ENCODE measurements at places on chromosomes 3 and 15.

DNA sequence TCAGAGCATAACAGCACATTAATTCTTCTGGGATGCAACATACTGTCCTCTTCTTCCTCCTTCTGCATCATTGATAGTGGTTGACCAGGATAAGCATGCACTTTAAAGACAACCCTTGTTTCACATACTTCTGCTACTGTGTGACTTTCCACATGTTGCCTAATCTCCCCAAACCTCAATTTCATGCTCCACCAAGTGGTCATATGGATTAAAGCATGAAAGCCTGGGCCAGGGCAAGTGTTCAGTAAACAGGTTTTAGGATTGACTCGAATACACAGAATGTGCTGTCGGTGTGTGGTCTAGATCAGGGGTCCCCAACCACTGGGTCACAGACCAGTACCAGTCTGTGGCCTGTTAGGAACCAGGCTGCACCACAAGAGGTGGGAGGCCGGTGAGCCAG is 22.5 kb upstream of the BFSP2 start:
- no peak for DNase-seq

- no peak for DNase-seq
Observed at GRCh38 chr3:186839874-186840641, 2.5 kb upstream of the ADIPOQ start.

DNA sequence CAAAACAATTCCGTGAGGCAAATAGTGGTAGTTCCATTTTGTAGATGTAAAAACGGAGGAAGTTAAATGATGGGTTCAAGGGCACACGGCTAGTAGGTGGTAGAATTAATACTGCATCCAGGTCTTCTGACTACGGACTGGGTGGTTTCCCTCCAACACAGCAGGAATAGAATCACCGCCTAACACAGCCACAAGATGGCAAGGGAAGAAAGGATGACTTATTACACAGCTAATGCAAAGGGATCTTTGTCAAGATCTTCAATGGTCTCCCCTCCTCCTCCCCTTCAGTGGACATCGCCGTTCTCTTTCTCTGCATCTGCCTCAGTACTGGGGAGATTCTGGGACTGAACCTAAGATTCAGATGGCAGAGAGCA is 524 bp upstream of the TOPBP1 start:
- DNase-seq: no peak

DNA sequence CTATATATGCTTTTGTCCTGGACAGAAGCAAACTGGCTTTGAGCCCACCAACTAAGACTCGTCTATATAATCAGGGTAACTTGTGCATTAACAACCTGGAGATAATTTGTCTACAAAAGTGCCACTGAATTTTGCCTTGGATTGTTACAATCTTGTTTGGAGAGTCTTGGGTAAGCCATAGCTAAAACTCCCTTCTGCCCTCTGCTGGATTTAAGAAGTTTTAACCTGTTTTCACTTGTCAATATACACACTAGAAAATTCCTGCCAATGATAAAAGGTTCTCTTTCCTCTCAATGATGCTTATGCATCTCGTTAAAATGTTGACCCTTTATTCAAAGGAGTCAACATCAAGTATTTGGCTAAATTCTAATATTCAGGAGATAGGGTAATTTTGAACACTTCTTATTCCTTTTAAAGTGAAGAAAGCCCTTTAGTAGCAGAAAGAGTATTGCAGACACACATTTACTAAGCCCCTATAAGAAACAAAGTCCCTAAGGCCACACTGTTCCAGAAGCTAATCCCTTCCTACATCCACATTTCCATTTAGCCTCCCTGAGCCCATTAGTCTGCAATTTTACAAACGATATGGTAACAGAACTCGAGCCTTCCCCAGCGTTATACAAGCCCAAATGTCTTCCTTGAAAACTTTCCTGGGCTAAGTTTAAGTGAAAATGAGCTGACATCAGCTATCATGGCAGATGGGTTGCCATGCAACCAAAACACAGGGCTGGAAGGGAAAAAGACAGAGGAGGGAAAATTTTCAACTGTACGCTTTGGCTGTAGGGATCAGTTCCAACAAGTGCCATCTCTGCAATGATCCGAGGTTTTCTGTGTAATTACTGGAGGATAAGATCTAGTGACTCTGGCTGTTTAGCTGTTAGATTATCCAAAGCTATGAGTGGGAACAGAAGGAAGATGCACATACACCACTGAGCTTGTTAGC is 75.9 kb upstream of the FGF12 start:
- no peak for DNase-seq

GRCh38 chr3:152591515-152591914 is 243.4 kb upstream of the P2RY1 start:
- no peak for DNase-seq

DNA sequence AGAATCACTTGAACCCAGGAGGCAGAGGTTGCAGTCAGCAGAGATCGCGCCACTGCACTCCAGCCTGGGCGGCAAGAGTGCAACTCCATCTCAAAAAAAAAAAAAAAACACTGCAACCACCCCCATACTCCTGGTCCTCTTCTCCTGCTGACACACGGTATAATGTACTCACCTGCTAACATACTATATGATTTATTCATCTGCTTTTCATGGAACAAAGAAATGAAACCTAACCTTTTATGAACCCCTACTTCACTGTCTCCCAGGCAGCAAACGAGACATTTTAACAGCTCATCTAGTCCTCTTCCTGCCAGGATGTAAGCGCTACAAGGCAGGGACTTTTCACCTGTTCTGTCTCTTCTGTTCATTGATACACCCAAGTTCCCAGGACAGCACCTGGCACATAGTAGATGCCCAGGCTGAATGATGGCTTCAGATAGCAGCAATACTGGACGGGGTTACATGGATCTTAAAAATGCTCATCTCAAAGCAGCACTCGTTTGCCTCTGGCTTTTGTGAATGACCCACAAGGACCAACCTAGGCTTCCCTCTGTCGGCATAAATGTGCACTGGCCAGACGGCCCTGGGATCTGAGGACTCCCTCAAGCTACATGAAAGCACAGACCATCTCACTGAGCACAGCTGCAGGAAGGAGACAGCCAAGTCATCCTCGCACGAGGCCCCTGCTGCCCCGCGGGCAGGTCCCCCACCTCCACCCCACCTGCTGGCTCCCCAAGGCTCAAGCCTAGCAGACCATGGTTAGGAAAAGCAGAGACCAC is 20.3 kb downstream of the XXYLT1 start:
- peak; percentile 92 for DNase-seq

DNA sequence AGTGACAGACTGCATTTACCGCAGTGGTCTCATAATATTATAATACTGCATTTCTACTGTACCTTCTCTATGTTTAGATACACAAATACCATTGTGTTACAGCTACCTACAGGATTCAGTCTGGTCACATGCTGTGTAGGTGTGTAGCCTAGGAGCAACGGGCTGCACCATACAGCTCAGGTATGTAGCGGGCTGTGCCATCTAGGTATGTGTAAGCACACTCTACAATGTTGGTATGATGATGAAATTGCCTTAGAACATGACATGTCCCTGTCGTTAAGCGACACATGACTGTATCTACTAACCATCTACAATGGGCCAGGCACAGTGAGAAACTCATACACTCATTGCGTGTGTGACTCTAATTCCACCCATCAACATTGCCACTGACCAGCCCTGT is 85.5 kb upstream of the SEC13 start:
- DNase-seq: no peak

DNA sequence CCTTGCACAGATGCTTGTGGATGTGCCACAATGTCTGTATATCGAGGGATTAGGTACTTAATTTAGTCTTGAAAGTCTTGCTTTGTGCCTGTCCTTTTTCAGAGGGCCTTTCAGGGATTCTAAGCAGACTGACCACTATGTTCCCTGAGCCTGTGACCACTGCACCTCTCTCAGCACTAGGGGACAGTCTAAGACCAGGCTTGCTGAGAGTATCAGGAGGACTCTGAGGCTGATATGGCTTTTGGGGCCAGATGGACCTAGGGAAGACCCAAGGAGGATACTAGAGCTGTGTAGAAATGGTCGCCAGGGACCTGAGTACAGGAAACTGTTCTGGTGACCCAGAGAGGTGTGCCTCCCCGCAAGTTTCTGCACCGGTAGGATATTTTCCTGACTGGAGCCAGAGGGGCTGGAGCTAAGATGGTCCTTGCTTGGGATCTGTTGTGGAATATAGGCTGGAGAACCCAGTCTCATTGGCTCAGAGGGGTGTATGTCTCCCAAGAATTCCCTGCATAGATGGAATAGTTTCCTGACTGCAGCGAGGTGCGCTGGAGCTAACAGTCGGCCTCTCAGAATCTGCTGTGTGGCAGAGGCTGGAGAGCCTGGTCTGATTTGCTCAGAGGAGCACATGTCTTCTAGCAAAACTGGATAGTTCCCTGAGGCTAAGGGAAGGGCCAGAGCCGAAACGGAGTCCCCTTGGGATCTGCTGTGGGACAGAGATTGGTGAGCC is 213.2 kb upstream of the DCBLD2 start:
- no peak for DNase-seq

DNA sequence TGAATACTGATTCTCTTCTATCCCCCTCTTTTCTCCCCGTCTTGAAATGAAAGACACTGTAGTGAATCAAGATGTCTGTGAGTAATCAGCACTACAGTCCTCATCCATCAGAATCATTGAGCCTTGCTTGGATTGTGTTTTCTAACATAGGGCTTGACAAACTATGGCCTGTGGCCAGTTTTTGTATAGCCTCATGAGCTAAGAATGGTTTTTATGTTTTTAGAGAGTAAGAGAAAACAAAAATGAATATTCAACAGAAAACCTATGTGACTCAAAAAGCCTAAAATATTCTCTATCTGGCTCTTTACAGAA is 55.2 kb downstream of the PPM1L start:
- no peak for DNase-seq

DNA sequence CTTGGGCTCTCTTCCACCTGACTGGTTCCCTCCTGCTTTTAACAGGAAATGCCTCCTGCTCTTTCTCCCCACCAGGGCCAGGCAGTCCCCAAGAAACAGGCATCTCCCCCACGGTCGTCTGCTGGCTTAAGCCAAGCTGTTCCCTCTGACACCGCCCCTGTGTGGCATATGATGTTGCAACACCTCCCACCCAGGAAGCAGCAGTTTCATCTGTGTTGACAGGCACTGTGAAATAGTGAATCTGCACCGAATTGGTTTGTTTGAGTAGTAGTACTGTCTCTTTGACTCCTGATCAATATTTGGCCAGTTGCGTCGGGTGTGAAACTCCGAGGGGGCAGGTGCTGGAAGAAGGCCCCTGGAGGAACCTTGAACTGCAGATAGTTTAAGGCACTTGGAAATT is 188.8 kb downstream of the FEZF2 start:
- no peak for DNase-seq
